ENCODE measurements at places on chromosomes 7 and 10.

DNA sequence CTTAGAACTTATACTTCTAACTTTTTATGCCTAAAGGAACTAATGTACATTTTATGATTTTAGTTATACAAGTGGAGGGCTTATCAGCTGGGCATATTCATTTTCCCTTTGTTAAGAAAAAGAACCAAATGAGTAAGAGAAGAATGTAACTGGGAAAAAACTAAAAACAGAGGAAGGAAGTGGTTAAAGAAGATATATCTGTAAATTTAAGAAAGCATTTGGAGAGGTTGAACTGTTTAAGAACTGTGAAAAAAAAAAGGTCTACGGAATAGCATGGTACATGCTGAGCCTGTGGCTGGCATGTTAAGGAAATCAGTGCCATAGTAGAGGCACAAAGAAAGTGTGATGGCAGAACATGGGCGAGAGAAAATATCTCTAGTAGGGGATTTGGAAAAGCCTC, 6.2 kb downstream of the MDFIC start:
- DNase-seq: no peak

DNA sequence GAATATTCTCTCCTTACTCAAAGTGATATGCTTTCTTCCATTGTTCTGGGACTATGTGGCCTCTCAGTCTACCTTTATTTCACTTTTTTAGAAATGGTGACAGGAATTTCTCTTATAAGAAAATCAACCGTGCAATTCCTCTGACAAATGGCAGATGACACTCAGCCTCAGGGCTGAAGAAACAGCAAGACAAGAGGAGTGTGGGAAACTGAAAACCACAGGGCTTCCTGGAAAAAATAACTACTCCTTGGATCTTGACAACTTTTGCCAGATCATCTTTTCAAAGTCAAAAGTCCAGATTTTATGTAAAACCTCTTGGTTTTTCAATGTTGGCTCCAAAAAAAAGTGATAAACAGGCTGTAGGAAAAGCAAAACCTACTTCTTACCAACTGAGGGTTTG, 121.5 kb downstream of the TYW1B start:
- DNase-seq: no peak

- no peak for DNase-seq
Measured at GRCh38 chr10:7297094-7297493, 113.7 kb downstream of the SFMBT2 start.

DNA sequence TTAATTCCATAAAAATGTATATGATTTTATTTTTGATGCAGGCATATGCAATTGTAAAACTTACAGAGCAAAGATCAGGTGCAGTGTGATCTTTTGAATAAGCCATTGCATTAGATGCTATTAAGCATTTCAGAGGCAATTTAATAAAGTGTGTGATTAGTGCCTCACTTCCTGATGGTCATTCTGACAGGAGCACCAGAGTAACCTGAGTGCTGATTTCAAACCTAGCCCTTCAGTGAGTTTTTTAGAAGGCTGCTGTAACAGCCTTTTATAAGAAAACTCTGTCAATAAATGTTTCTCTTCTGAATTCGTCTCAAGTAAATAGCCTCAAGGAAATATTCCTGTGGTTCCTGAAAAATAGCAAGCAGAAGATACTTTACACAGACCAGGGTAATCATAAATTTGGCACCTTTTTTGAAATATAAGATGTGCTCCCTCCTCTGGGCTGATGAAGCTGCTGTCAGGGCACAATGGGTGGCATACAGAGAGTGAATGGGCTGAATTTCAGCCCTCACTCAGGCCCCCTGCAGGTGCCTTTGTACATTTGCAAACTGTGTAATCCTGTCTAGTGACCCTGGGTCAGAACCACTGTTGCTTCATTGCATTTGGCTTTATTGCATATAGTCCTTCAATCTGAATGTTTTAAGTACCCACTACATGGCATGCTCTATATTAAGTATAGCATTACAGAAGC, 193.7 kb upstream of the CSTF2T start:
- DNase-seq: no peak

- no peak for DNase-seq
Measured at GRCh38 chr10:78865538-78865875, 203.3 kb upstream of the ZMIZ1 start.

DNA sequence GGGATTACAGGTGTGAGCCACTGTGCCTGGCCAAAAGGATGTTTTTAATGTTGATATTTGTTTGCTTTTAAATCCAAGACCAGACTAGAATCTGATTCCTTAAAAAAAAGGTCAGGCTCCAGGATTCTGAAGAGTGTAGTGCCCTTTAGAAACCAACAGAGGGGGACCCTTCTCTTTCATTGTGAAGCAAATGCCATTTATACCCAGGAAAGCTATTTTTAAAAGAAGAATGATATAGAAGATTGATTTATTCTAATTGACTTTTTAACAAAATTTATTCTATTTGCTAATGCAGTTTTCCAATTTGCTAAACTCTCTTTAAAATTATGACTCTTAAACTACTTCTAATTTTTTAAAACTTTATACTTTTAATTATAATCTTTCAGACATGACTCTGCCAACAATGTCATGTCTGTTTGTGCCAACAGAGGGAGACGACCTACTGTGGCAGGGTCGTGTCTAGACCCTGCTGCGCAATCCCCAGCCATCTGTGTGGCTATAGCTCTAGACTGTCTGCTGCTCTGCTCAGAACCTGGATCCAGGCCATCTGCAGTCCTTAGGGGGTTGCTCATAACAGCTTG, 201.0 kb upstream of the IMMP2L start:
- no peak for DNase-seq

GRCh38 chr7:151814400-151815009, 62.4 kb downstream of the PRKAG2 start:
- no peak for DNase-seq

GRCh38 chr7:16365177-16365576, 56.2 kb downstream of the CRPPA start:
- no peak for DNase-seq

- no peak for DNase-seq
Measured at GRCh38 chr10:85067955-85068354, 739.6 kb downstream of the CCSER2 start.

DNA sequence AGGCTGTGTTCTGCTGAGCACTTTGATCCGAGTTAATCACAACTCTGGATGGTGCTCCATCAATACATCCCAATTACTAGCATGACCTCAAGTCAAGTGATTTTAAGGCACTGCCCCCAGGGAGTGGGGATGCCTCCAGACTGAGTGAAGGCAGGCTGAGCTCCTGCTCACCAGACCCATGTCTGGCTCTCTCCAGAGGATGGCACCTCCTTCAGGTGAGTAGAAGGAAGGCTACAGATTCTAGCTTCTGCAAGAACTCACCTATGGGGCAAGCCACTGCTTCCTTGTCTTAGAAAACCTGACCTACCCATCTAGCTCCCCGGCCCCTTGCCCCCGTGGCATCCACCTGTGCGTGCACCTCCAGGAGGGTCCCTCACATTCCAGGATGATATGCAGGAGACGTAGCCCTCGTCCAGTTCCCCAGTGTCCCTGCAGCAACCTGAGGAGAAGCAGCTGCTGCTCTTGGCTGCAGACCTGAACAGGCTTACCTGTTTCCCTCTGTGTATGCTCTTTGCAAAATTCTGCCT, 390.3 kb downstream of the GRID1 start:
- DNase-seq: no peak

All from stimulated activated CD4-positive, alpha-beta T cell treated with anti-CD3 and anti-CD28 coated beads, Interleukin-4, amount 100 ng/mL, for 4 hours (primary cell).